ENCODE measurements at places on chromosomes 7 and 10. TPM values are rescaled to one million over a fixed set of nuclear protein-coding genes. Genes with fewer than 3 reads are reported as not detected.

The TACR2 gene
- total RNA-seq: 0.34 TPM

The SPDYE5 gene
- total RNA-seq: not detected

The PSMA2 gene
- 191 TPM for total RNA-seq

The H2BK1 gene
- total RNA-seq: not detected

The WDR86 gene
- total RNA-seq: not detected

The ZP3 gene
- total RNA-seq: 5.4 TPM

The PRLHR gene
- total RNA-seq: not detected

The PAX2 gene
- total RNA-seq: not detected

The MKX gene
- total RNA-seq: 2.3 TPM

The VAX1 gene
- total RNA-seq: not detected

The CLCN1 gene
- 0.34 TPM for total RNA-seq

The OSBPL3 gene
- total RNA-seq: 136 TPM

GRCh38 chr7:117869374-117869773 is 3.9 kb downstream of the CTTNBP2 start:
- no peak for DNase-seq

DNA sequence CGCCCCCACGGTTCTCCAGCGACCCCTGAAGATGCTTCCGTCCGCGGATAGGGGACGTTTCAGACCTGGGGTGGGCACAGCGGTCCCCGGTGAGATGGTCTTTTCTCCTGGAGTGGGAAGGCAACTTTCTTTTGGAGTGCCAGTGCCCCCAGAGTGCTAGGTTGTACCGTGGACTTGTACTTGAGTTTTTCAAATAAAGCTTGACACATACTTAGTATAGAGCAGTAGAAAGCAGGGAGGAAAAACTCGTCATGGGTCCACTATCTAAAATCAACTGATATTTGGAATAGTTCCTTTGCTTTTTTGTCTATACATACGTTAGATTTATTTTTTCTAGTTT is 28.4 kb downstream of the RBM20 start:
- DNase-seq: no peak

GRCh38 chr10:65701168-65701776 is 1224.6 kb upstream of the LRRTM3 start:
- no peak for DNase-seq

DNA sequence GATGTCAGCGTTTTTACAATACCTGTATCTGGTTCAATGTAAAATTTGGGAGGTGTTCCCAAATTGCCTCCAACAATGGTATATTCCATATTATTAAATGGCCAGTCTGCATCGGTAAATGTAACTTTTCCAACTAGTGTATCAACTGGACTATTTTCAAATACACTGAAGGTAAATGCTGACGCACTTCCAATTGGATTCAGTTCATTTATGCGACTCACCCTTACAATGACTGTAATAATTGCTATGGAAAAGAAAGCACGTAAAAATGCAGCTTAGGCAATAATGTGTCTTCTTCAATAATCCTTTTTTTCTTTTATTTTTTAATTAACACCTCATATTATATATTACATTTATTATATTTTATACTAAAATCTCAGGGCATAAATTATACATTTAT is 209.1 kb downstream of the HGF start:
- no peak for DNase-seq

DNA sequence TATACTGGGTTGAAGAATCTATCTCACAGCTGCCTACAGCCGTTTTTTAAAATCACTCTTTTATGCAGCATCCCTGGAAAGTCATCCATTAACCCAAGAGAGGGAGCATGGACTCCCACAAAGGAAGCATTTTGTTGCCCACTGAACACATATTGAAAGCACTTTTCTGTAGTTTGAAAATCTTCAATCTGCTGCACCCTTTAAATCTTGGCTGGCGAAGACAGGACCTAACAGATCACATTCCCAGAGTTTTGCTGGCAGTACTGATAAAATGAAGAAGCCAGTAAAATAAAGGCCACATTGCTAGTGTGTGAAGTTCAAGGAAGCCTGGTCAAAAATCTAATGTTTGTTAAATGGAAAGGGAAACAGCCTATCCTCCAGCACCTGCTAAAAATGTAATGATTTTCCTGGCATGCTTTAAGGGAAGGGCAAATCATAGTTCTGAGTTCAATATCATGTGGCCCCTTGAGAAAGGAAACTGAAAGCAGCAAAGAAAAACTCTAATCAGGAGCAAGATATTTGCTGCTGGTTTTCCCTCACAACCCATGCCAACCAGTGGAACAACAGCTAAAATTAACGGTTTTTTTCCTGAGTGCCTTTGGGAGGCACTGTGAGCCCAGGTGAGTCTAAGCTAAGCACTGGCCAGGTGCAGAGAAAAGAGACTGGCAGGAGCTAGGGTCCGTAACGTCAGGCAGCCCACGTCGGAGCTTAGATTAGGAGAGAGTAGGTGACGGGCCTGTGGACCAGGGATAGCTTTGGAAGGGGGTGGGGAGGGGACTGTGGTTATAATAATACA is 97.9 kb upstream of the PALS2 start:
- DNase-seq: no peak

- no peak for DNase-seq
These were observed 2.1 kb downstream of the BAIAP2L1 start for GRCh38 chr7:98398567-98399372.

- no peak for DNase-seq
These were observed 124.5 kb upstream of the SLC13A1 start for GRCh38 chr7:123324283-123324682.

GRCh38 chr7:134941952-134942351 is 44.4 kb upstream of the AGBL3 start:
- DNase-seq: no peak

DNA sequence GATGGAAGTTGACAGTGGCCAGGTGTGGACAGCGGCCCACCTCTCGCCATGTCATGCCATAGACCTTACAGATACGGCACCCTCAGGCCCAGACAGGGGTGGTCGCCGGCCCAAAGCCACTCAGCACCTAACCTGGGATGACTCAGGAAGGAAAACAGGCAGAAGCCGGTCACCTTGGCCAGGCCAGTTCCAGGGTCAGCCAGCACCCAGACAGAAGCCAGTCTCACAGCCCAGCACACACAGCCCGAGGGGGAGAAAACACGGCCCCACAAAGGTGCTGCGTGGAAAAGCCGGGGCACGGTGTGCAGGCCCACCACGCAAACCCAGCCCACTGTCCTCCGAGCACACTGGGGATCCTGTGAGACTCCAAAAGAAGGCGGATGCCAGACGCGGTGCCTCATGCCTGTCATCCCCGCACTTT is 95.2 kb upstream of the DNAAF5 start:
- DNase-seq: no peak

GRCh38 chr7:73844131-73844547 is 1.8 kb upstream of the METTL27 start:
- DNase-seq: no peak

- DNase-seq: no peak
These were observed 22.9 kb downstream of the H2AZ2 start for GRCh38 chr7:44824894-44825526.

DNA sequence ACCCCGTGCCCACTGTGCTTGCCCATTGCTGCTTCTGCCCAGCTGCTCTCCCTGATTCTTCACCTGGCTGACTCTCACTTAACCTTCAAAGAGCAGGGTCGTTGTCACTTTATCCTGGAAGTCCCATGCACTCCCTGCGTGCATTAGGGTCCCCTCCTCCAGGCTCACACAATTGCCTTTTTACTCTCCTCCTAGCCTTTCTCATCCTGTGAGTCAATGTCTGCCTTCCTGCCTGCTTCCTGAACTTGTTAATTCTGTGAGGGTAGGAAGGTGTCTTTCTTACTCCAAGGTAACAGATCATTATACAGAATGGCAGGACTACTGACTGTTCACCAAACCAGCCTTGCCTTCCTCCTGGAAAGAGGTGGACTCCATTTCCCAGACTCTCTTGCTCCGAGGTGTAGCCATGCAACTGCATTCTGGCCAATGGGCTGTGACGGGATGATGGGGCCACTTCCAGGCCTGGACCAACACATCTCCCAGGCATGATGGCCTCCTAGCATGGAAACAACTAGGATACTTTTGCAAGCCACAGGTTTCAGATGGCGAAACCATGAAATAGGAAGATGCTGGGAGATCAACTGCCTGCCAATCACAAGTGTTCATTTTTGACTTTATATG is 54.7 kb downstream of the ARHGAP22 start:
- no peak for DNase-seq

DNA sequence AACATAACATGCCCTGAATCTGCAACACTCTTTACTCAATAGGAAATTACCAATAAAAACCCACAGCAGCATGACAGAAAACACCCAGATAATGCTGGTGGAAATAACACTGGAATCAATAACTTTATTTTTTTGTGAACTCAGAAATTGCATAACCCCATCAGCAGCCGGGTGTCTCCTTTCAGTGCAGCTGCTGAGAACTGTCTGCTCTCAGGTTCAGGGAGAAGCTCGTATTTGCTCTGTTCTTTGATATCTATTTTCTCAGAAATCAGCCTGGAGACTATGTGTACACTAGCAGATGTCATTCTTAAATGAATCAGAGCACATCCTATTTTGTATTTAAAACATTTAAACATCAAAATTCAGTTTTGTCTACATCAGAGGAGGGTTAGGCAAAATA is 506.0 kb downstream of the POM121L12 start:
- no peak for DNase-seq

DNA sequence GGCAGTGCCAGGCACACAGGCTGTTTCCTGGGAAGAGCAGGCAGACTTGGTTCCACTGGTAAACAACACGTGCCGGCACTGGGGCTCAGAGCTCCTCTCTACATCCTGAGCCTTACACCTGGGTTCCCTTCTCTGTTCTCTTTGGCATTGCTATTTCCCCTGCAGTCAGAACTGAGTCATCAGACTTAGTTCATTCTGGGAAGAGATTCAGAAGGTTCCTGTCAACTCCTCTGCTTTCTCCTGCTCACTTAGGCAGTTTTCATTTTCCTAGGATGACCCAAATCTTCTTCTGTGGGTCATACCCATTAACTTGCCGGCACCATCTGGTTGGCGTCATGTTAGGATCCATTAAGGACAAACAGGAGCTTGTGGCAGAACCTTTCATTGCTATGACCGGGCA is 33.4 kb upstream of the LRRC18 start:
- no peak for DNase-seq

DNA sequence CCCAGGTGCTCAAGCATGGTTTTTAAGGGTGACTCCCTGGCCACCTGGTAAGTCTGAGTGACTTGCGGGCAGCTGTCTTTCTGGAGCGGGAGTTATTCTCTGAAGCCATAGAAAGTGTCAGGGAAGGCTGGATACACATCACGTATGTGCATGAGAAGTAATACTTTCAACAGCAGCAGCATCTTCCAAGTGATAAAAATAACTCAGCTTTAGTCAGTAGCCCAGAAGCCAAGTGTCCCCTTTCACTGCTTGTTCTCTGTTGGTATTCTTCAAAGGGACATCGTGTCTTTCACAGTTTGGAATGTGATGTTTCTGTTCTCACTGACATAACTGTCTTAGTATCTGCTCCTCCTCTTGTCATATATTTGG is 97.6 kb downstream of the KIAA1217 start:
- no peak for DNase-seq

DNA sequence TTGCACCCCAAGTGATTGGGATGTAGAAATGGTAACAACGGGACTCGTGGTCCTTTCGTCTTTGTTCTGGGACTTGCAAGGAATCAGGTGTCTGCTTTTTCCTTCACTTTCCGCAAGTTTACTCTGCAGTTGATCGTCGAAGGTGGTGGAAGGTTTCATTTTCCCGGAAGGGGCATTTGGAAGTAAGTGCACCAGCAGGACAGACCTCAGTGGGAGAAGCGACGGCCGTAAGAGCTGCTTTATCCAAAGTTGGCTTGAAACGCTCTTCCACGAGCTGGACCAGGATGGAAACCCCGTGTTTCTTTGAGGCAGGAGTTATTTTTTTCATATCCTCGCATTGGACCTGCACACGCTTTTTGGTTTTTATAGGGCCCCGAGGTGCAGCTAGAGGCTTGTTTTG is 1.2 kb downstream of the BRI3 start:
- DNase-seq: no peak

DNA sequence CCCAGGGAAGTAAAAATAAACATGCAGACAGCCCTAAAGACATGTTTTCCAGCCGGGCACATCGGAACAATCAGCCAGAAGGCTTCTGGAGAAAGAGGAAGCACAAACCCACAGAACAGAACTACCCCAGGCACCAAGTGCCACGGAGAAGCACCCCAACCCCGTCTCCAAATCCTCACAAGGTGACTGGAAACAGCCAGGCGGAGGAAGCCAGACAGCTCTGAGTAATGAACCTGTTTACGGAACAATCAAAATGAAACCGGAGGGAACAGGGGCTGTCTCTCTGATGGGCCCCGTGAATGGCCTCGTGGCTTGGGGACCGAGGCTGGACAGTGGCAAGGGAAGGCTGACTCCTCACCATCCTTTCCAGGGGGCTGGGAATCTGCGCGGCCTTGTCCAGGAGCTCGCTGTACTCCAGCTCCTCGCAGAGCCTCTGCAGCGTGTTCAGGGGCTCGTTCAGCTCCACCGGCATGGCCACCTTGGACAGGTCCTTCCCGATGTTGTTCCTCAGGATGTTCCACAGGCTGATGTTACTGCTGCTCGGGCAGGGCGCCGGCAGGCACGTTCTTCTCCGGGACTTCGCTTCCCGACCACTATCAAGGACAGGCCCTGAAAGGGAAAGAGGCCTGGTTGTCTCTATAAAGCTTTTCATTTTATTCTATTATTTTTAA is 77.0 kb upstream of the GSDME start:
- no peak for DNase-seq

GRCh38 chr10:30917067-30917466 is 114.6 kb downstream of the ZNF438 start:
- DNase-seq: no peak

DNA sequence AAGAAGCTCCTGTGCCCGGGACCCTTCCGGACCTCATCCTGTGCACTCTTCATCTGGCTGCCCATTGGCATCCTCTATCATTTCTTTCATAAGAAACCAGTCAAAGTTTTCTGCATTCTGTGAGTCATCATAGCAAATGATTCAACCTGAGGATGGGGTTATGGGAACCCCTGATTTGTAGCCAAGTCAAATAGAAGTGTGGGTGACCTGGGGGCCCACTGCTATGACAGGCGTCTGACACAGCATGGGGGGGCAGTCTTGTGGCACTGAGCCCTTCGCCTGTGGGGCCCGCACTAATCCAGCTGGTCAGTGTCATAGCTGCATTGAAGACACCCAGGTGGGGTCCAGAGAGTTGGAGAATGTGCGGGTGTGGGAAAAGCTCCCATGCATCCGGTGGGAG is 230.4 kb downstream of the USP6NL start:
- no peak for DNase-seq

DNA sequence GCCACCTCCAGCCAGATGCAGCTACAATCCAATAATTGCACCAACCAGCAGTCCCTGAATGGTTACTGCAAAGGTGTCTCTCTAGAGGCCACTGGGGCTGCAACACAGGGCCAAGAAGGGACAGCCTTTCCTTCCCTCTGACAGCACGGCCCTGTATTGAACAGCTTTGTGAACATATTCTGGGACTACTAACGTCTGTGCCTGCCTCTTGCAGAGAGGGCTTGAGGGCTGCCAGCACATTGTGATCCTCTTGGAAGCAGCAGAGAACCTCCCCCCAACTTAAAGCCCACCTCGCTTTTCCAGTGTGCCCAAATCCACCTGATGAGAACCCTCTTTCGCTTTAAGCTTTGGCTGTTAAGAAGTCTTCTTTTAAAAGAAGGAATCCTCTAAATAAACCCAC is 415.9 kb downstream of the RPS24 start:
- no peak for DNase-seq
